Posterior vena cava (tissue), 2 donors: ENCODE measurements at places on chromosomes 12 and 14. TPM values are rescaled to one million over a fixed set of nuclear protein-coding genes. Genes with fewer than 3 reads are reported as not detected.

The PLEKHD1 gene
- total RNA-seq, result 0.10 TPM

The CLEC9A gene
- not detected for total RNA-seq

DNA sequence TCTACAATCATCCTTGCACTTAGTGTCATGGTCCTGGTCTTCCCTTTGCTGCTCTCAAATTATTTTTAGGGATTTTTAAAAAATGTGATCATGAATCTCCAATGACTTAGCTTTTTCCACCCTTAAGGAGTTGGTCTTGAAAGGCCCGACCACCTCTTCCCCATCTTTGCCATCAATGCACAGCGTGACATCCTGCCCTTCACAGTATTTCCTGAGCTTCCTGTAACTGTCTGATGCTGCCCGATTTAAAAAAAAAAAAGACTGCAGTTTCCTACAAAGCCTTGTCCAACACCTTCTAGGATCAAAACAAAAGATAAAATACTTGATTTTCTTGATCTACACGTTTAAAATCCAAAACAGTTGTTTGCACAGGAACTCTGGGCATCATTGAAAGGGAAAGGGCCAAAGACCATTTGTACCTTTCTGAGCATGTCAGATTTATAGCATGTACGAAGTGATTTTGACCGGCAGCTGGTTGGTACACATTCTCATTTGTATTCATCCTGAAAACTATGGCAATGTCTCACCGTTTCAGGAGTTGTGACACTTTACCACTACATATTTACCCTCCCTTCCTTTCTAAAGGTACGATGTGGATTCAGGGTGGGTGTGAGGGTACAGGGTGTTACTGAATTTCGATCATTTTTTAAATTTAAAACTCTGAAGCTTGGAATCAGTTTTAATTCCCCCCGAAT lies 7.4 kb upstream of the ELK3 start:
- DNase-seq, result no peak

GRCh38 chr12:97229004-97229403 lies 233.6 kb upstream of the RMST start:
- DNase-seq, result no peak

DNA sequence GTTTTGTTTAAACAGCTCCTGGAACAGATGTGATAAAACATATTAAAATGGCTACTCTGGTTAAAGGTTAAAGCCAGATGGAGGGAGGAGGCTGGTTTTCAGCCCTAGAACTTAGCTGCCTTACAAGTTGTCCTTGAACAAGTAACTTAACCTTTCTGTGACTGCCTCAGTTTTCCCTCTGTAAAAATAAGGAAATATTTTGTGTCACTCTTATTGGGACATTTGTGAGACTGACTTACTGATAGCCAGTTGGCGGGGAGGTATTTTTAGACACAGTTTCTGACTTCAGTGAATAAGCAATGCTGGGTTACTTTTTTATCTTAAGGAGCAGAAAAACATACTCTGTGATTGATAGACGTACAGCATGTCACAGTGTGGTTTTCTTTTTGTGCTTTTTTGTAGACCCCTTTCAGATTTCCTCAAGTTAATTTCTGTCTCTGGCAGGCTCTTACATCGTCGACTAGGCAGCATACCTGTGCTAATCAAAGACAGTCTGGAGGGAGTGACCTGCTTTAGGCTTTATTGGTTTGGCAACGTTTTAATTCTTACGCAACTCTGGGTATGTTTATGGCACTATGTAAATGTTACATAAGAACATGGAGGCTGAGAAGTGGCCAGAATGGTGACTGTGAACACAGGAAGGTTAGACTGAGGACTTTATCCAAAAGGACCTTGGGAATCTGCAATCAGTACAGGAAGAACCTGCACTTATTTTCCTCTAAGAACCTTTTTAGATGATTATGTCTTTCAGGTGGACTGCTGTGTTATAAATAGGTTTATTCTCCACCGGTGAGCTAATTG lies 3.3 kb downstream of the ACVR1B start:
- DNase-seq, result no peak

DNA sequence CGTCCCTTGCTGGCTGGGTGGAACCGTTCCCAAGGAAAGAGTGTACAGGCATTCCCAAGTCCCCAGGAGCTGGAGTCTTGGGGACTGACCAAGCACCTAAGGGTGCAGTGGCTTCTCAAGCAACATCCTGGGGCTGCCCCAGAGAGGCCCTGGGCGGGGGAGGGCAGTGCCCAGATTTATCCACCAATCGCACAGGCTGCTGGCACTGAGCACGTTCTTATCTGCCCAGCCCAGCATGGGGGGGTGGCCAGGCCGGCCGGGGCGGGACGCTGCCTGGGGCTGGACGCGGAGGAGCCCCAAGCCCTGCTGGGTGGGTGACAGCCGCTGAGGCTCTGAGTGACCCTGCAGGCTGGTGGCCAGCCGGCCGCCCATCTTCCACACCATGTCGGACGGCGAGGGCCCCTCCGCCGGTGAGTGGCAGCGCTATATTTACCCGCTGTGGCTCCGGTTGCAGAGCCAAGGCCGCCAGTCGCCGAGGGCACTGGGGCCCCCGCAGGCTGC lies 53.4 kb downstream of the CYP46A1 start:
- DNase-seq, result no peak

GRCh38 chr14:98599082-98599481 lies 672.9 kb downstream of the BCL11B start:
- DNase-seq, result no peak

GRCh38 chr12:74915718-74916117 lies 293.9 kb downstream of the KCNC2 start:
- DNase-seq, result no peak

- DNase-seq, result no peak
These were observed 22.7 kb upstream of the ARID4A start for GRCh38 chr14:58275527-58276190.
